Kidney epithelial cell (primary cell): ENCODE measurements at places on chromosomes 11 and 22. TPM values are rescaled to one million over a fixed set of nuclear protein-coding genes. Genes with fewer than 3 reads are reported as not detected.
A peak's percentile ranks its signal among the peaks of the same experiment; 100 is the strongest.

Gene MMP8
- not detected in 2 replicates for total RNA-seq

Gene MPEG1
- total RNA-seq = 0.27 TPM in 1 of 2 replicates, not detected in the other

DNA sequence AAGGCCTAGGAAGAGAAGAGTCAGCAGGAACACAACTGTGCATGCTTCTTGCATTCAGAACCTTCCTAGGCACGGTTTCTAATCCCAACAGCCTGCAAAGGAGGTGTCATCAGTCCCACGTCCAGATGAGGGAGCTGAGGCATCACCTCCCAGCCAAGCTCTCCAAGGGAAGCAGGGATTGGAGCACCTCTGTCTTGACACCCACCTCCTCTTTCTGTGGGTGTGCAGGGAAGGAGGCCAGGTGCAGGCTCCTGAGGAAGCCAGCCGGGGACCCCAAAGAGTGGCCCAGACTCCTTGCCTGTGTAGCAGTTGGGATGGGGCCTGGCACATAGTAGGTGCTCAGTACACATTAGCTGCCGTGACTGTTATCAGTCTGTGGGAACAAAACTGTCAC is 2.0 kb downstream of the PNPLA5 start:
- DNase-seq = no peak

Gene ANO3
- not detected in 2 replicates for total RNA-seq

DNA sequence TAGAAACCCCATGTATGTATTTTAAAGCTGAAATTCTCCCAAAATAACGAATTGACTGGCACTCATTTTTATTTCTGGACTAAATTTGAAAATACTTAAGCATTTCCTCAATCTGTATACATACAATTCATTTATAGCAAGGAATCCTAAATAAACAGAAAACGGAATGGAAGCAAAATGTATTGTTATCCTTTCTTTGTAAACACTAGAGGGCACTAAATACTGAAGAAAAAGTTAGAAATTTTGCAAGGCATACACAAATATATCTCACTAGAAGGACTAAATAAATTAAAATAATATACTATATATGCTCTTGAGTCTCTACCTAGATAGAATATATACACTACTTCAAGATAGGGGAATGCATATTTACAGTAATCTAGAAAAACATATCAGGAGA is 23.1 kb upstream of the ANO5 start:
- DNase-seq = no peak

DNA sequence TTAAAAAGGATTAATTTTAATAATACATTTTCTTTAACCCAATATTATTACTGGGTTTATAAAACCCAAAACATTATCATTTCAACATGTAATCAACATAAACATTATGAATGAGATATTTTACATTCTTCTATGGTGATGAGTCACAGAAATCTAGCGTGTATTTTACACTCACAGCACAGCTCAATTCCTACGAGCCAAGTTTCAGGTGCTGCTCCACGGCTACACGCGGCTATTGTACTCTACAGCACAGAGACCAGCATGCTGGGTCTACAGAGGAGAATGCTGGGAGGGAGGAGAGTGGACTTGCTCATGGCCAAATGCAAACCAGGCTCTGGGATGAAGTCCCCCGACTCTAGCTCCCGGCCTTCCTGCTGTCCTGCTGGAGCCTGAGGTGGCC is 72.0 kb upstream of the LMO1 start:
- no peak for DNase-seq

Gene SERHL2
- 0.27 and 2.0 TPM in 2 replicates for total RNA-seq

Gene MS4A3
- total RNA-seq = not detected in 2 replicates

- no peak for DNase-seq
These were observed 49.0 kb upstream of the CSNK2A3 start for GRCh38 chr11:11401960-11402535.

- no peak for DNase-seq
These were observed 109.0 kb upstream of the NNMT start for GRCh38 chr11:114187173-114187572.

DNA sequence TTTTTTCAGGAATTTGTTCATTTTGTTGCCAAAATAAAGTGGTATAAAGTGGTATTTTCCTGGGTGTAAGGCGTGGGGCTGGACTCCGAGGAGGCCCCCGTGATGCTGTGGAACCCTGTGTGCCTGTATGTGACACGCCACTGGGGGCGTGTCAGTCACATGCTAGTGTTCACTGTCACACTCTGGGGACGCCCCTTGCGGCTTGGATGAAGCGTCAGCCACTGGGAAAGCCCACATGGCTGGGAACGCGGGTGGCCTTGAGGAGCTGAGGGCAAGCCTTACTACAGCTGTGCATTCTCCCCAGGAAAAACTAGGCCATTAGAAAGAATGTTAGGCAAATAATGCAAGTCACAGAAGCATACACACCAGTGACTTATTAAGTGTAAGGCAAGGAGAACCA is 77.0 kb upstream of the SLC25A18 start:
- DNase-seq = no peak

GRCh38 chr11:9210224-9210921 is 54.8 kb downstream of the DENND5A start:
- no peak for DNase-seq

- no peak for DNase-seq
These were observed 55.8 kb upstream of the PRODH start for GRCh38 chr22:18991821-18992442.

Gene TMA7B
- total RNA-seq = not detected in 2 replicates

Gene OR51B2
- not detected in 2 replicates for total RNA-seq

Gene SPDYC
- total RNA-seq = not detected in 2 replicates

Gene HPS4
- 43.9 and 46.4 TPM in 2 replicates for total RNA-seq

DNA sequence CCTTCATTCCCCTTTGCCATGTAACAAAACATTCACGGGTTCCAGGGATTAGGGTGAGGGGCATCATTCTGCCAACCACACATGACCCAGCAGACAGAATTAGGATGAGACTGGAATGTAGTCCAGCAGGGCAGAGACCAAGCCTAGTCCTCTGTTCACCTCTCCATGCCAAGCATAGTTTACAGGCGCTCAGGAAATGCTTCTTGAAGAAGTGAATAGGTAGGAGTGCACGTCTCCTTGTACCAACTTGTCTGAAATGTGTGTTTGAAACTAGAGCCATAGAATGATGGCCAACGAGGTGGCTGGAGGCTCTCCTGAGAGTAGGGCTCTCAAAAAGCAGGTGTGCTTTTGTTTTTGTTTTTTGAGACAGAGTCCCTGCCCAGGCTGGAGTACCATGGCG is 8.2 kb downstream of the SPINDOC start:
- DNase-seq = no peak

Gene SHANK2
- 12.5 and 16.0 TPM in 2 replicates for total RNA-seq

DNA sequence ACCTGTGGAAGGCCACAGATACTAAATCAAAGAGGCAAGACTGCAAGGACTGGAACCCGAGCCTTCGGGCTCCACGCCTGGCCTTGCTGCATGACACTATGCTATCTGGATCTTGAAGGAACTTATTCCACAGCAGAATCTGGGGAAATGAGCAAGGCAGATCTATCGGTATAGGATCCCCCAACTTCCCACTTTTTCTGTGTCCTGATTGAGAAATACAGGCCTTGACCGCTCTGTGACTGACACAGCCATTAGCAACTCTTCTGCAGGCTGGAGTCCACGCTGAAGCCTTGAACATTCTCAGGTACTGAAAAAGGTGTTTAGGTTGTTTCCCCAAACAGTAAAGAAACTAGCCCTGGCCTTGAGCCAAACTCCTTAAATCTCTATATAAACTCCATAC is 241.2 kb upstream of the NARS2 start:
- DNase-seq = no peak

DNA sequence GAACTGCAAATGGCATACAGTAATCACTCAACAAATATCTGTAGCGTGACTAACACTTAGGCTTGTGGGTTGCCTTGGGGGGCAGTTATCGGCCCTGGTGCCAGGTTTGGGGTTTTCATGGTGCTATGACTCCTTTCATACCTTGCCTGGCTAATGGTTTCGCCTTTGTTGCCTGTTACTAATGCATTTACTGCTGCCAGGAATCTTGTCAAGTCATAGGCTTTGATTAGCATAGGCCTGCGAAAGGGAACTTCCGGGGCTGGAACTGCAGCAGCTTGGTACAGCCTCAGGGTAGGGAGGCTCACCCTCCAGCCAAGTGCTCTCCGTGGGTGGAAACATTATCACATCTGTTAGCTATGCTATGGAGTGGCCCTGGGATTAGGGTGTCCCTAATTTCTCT is 13.2 kb downstream of the SLC25A18 start:
- DNase-seq = peak; percentile 85

Gene SLC6A5
- not detected in 2 replicates for total RNA-seq

DNA sequence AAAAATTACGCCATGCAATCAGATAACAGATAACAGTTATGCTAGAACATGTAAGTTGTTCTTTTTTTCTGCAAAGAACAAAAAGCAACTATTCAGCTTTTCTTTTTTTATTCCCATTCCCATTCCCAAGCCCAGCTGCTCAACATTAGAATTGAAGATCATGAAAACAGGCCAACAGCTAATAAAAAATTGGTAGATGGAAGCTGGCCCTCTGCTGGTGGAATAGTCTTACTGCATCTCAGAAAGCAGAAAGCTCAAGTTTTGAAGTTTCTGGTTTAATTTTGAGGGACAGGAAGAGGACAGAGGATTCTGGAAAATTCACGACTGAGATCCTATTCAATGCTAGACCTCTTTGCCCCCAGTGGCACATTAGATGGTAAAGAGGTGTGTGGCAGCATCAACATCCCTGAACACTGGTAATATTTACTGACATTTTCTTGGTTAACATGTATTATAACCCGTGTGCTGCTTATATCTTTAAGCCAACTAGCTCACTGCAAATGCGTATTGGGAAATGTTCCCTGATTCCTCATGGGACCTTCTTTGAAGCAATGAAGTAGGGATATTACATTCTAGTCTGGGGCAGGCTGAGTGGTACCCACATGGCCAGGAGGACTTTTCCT is 591.2 kb downstream of the OPCML start:
- DNase-seq = no peak

Gene OR5P2
- total RNA-seq = not detected in 2 replicates

DNA sequence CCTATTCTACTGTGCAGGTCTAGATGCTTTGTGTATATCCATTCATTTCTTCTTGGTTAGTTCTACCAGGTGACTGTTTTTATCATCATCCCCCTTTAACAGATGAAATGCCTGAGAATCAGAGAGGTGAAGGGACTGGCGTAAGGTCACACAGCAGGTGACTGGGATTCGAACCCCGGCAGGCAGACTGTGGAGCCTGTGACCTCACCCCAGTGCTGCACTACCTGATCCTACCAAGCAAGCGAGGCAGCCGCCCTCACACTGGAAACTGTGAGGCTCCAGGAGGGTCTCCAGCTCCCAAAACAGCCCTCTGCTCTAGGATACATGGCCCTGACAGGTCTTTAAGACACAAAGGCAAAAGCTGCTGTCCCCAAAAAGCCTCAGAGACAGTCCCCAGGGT is 91.7 kb downstream of the CHST1 start:
- DNase-seq = no peak

Gene MED17
- total RNA-seq = 48.4 and 51.4 TPM in 2 replicates

Gene OR52I1
- total RNA-seq = not detected in 2 replicates

DNA sequence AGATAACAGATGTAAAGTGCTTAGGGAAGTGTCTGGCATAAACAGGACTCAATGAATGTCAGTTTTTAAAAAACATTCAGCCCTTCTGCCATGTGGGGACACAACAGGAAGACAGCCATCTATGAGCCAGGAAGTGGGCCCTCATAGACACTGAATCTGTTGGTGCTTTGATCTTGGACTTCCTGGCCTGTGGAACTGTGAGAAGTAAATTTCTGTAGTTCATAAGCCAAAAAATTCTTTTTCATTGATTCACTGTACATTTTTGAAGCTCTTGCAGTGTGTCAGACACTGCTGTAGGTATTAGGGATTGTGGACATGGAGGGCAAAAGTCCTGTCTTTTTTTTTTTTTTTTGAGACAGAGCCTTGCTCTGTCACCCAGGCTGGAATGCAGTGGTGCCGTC is 188.6 kb downstream of the HIPK3 start:
- DNase-seq = no peak

DNA sequence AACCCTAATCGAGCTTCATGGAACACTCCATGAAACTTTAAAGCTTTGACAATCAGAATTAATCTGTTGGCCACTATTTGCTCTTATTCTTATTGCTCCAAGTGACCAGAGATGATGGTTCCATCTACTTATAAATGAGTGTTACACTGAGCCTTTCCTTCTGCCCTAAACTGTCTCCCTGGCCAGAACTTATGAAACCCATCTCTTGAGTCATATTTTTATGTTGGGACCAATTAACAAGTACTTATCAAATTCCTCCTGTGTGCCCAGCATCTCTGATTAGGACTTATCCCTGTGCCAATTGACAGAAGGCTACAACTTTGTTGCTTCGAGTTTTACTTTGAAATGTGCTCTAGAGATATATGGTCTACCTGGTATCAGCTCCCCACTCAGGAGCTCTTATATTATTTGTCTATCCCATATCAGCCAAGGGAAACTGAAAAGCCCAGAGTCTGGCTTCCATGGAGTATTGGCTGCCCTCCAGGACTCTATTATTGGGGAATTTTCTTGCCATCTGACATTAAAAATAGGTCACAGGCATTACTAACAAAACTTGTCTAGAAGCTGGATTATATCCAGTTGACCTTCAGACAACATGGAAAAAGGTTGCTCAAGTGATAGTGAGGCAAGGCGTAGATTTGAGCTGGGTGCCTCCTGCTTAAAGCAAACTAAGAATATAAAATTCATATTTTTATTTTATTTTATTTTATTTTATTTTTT is 8.8 kb downstream of the KREMEN1 start:
- DNase-seq = no peak

Gene OR5A1
- total RNA-seq = not detected in 2 replicates

Gene FGF19
- total RNA-seq = not detected in 2 replicates

Gene APOA5
- total RNA-seq = not detected in 2 replicates

DNA sequence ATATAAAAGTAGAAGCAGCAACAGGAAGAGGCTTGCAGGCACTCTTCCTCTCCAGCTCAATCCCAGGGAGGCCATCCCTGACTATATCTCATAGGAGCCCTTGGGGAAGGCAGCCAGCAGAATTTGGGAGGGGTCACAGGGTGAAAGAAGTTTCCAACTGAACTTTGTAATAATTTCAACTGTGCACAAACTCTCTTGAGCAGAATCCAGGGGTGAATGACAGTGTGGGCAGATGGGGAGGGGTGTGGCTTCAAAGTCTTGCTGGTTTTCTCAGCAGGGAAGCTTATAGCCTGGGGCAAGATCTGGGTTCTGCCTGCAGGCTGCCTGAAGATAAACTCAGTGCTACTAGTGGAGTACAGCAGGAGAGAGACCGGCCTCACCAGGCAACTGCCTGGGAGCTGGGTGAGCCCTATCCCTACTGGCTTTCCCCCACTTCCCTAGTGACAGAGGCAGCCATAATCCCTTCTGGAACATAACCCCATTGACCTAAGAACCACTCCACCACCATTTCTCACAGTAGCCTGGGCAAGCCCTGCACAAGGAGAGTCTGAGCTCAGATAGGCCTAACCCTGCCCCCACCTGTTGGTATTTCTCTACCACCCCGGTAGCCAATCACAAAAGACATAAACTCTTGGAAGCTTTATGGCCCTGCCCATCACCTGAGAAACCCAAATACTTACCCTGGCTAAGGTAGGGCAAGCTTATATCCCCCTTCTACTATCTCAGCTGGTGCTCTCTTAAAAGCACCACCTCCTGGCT is 17.8 kb upstream of the TTC12 start:
- no peak for DNase-seq

- DNase-seq = peak; percentile 14
These were observed 36.4 kb downstream of the PIK3C2A start for GRCh38 chr11:17171343-17171742.
